ENCODE measurements at places on chromosomes 7 and 10.

GRCh38 chr10:113515601-113516000 is 37.3 kb upstream of the HABP2 start:
- DNase-seq: no peak

DNA sequence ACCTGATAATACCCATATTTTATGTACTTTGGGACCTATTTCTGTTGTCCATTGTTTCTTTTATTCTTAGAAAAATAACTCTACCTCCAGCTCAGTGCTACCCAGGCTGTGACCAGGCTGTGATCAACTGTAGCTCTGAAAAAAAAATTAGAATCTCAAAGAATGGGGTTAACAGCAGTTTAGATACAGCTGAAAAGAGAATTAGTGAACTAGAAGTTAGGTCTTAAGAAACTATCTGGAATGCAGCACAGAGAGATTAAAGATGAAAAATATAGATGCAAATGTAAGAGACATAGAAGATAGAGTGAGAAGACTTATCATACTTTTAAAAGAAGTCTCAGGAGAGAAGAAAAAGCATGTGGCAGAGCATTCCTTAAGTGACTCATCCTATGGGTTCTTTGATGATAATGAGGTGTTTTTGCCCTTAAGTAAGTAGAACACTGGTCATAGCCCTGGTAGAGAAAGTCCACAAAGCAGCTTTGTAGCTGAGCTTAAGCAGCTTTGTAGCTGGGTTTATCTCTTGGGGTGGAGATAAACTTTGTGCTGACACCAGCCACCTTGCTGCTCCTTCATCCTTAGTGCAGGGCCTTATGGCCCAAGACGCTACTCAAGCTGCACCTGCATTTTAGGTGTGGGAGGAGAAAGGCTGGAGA is 27.3 kb upstream of the SFRP5 start:
- no peak for DNase-seq

- no peak for DNase-seq
These were observed 27.8 kb downstream of the A1CF start for GRCh38 chr10:50857579-50857978.

DNA sequence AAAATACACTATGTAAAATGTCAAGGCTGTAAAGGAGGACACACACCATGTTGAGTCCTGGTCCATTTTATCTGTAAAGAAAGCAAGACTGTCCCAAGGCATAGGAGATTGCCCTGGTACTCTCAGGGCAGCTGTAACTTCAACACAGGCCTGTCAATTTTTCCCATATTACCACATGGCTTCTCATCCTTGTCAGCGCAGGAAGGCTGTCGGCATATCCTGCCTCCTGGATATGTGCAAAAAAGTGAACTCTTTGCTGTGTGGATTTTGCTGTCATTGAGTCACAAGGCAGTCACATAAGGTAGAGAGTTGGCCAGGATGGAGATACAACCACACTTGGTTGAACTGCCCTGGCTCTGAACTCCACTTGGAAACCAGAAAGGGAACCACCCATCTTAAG is 8.7 kb downstream of the DUSP5 start:
- DNase-seq: no peak

GRCh38 chr10:84291384-84291783 is 37.0 kb upstream of the CCSER2 start:
- no peak for DNase-seq

DNA sequence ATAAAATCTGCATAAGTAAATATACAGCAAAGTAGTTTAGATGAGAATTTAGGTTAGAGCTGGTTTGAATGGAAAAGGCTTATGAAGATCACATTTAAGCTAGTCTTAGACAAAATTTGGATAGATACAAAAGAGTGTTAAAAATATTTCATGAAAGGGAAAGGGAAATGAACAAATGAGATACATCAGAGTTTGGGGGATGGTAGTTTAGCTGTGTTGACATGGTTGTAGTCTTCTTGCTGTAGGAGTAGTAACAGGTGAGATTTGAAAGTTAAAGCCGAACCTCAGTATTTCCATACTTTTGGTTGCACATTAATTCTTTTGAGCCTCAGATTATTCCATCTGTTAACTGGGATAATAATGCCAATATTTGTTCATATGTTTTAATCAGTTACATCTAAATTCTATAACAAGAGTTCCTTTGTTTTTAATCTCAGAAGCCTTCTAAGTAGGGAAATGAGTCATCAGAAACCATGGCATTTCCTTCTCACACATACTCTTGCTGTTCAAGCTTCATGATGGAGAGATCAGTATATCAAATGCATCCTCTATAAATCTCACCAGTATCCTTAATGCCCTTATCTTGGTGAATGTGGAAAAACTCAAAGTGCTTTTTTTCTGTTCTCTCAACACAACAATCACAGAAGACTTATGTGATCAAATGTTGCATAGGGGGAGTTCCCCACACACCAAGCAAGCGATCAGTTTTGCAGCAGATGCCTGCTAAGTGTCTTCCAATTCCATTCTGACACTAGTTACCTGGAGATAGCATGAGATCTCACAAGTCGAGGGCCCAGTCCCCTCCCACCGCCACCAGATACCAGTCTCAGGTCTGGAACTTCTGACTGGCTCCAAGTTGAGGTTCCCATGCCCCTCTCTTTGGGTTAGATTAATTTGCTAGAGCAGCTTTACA is 84.7 kb downstream of the MAPK8 start:
- DNase-seq: no peak

GRCh38 chr10:36465604-36466379 is 659.6 kb upstream of the ANKRD30A start:
- DNase-seq: no peak

DNA sequence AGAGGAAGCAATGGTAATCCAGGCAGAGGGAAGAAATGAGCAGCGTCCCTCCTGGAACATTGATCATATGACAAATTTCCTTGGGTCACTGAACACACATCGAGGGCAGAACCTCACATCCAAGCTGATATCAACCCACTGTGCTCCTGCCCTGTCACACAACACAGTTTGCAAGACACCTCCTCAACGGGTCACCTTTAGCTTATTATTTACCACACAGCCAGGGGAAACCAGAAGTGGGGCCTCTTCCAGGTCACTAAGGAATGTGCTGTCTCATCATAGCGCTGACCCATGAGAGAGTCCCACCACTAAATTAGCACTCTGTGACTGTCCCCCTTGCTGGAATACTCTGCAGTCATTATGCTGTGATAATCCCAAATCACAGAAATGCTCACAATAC is 69.7 kb upstream of the PPP1R3C start:
- no peak for DNase-seq

DNA sequence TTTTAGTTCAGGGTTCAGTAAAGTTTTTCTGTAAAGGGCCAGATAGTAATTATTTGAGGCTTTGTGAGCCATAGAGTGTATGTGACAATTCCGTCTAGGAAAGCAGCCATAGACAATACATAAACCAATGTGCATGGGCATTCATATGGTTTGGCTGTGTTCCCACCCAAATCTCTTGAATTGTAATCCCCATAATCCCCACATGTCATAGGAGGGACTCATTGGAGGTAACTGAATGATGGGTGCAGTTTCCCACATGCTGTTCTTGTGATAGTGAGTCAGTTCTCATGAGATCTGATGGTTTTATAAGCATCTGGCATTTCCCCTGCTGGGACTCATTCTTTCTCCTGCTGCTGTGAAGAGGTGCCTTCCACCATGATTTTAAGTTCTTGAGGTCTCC is 29.9 kb downstream of the SEC61G start:
- DNase-seq: no peak

GRCh38 chr10:46046261-46046660 is at the start of gene MSMB:
MSMB (minus strand) TSS chr10:46046269; CDS start chr10:46046237, 32 bp downstream.
- no peak for DNase-seq

- no peak for DNase-seq
These were observed 228.4 kb upstream of the DGKB start for GRCh38 chr7:15130666-15131541.

- no peak for DNase-seq
These were observed 113.3 kb downstream of the KCNMA1 start for GRCh38 chr10:77524281-77524711.

- DNase-seq: no peak
These were observed 30.5 kb downstream of the ENO4 start for GRCh38 chr10:116879817-116880216.

DNA sequence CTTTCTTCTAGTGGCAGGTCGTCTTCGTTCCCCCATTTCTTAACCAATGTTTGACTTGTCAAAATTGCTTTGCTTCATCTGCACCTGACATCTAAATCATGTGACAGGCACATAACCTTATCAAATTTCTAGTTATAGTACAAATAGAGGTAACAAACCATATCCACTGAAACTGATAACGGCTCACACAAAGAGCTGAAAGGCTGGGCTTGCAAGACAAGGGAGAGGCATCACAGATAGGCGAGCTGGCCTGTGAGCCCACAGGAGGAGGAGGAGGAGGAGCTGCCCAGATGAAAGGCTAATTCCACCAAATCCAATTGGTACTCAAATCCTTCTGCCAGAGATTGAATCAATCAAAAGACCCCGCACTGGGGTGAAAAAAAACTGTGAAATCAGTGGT is 80.2 kb upstream of the NEBL start:
- no peak for DNase-seq

- DNase-seq: no peak
These were observed 9.3 kb upstream of the PRSS1 start for GRCh38 chr7:142739923-142740492.

- no peak for DNase-seq
These were observed 40.2 kb downstream of the CUL1 start for GRCh38 chr7:148738737-148739535.

DNA sequence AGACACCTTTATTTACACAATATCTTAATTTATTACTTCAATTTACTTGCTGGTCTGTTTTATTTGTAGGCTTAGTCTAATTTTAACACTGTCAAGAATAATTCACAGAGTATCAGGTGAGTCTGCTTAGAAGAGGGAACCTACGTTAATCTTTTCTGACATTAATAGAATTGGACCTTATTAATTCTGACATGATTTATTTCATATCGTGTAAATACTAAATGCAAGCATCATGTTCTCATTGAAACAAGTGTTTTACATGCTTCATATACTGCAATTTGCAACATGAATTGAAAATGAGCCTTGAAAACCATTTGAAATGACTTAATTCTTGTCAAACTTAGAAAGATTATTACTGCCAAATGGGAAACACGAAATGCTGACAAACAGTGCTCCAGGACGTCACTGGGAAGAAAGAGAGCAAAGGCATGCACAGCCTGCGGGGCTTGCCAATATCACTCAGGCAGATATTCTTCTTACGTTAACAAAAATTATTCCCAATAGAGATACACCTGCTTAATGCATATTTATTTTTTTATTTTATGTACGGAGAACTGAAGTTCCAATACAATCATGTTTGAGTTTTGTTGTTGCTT is 282.0 kb upstream of the AKR1E2 start:
- no peak for DNase-seq

DNA sequence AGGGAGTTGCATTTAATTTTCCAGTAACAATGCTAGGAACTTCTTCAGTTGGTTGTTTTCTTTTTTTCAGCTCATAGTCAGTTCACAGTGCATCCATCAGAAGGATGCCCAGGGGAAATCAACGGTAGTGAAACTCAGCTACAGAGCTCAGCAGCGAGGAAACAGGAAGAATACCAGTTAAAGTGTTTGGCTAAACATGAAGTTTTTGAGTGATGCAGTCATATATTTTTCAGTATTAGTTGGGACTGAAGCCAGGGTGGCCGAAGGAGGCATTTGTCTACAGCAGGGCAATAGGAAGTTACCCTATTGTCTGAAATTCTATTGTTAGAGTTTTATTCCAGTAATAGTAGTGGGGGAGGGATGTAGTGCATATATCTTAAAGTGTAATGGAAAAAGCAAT is 45.3 kb upstream of the MALRD1 start:
- no peak for DNase-seq

- DNase-seq: no peak
These were observed 121.3 kb downstream of the MPP7 start for GRCh38 chr10:28181478-28182096.

Measured in central memory CD4-positive, alpha-beta T cell (primary cell).